ENCODE measurements at places on chromosomes 7 and 10. TPM values are rescaled to one million over a fixed set of nuclear protein-coding genes. Genes with fewer than 3 reads are reported as not detected.

Gene PRSS37
- not detected for total RNA-seq

Gene CELF2
- total RNA-seq = 22.9 TPM

Gene BZW2
- total RNA-seq = 103 TPM

Gene NEUROG3
- 0.31 TPM for total RNA-seq

Gene TLX1
- total RNA-seq = not detected

Gene ALOX5
- total RNA-seq = 1.6 TPM

Gene VAX1
- not detected for total RNA-seq

Gene PTPRE
- 0.69 TPM for total RNA-seq

Gene ZNF365
- total RNA-seq = 0.42 TPM

Gene TET1
- total RNA-seq = 68.5 TPM

Gene CALN1
- 15.2 TPM for total RNA-seq

Gene CEP55
- total RNA-seq = 19.6 TPM

Gene SORBS1
- 36.3 TPM for total RNA-seq

Gene PLCE1
- total RNA-seq = 0.06 TPM

Gene CTBP2
- 221 TPM for total RNA-seq

Gene POMZP3
- 6.2 TPM for total RNA-seq

Gene NUTM2E
- 0.28 TPM for total RNA-seq

Gene HOXA2
- total RNA-seq = not detected

Gene RPEL1
- total RNA-seq = not detected

All from H1 (cell line).